8988T (cell line): ENCODE measurements at places on chromosomes 13 and 19.
A peak's percentile ranks its signal among the peaks of the same experiment; 100 is the strongest.

DNA sequence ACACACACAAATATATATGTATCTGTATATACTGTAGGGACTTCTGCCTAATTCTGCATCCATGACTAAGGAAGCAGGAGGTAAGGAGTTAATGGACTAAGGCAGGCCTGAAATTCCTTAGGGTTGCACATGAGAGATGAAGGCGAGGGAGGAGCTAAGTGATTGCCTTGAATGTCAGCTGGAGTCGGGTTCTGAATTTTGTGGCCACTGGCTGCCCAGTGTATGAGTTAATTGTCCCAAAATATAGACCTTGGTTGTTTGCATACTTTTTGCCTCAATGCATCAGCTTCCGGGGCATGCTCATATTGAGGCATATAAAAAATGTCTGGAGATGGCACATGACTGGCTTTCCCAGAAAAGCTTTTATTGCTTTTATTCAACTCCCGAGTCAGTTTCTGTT is 245.5 kb downstream of the TDRD3 start:
- no peak for DNase-seq

GRCh38 chr13:75541287-75541686 is 3.6 kb upstream of the COMMD6 start:
- no peak for DNase-seq

GRCh38 chr13:106145997-106146864 is 389.2 kb downstream of the EFNB2 start:
- no peak for DNase-seq

- no peak for DNase-seq
Measured at GRCh38 chr19:48859711-48860572, 8.5 kb downstream of the PLEKHA4 start.

DNA sequence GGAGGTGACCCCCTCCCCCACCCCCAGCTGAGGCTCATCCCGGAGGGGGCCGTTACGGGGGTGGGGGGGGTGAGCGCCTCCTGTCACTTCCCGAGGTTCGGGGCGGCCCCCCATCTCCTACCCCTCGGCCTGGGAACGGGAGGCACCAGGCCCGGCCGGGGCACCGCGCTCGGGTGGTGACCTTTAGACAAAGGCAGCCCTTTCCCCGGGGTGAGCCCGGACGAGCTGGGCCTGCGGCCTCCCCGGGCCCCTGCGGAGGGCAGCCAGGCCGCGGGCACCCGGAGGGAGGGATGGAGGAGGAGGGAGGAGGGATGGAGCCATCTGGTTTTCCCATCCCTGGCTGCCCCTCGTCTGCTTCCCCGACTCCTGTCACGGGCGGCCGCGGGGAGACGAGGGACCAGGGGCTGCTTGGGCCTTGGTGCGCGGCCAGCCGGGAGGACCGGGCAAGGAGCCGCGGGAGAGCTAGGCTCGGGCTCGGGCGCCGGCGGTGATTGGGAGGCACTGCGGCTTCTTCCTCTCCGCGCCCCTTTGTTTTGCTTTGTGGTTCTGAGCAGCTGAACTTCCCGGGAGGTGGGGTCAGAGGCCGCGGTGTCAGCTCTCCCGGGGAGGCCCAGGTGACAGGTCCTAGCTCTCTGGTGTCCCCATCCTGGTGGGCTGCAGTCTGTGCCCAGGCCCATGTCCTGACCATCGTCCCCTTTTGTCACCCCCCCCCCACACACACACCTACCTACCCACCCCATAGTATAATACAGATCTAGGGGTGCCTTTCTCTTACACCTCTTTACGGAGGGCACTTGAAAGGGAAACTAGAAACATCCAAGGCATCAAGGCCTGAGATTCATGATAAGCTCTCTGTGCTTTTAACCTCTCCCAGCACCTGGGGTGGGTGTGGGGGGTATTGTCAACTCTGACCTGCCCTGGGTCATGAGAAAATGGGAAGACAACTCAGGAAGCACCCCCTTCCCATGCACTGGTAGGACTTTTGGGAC is 1.3 kb downstream of the BICRA start:
- DNase-seq: no peak

DNA sequence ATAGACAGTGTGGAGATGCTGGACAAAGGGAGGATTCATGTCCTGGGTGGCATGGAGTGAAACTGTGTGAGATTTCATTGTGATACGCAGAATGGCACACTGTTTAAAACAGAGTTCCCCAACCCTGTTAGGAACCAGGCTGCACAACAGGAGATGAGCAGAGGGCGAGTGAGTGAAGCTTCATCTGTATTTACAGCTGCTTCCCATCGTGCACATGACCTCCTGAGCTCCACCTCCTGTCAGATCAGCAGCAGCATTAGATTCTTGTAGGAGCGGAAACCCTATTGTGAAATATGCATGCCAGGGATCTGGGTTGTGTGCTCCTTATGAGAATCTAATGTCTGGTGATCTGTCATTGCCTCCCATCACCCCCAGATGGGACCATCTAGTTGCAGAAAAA is 72.5 kb downstream of the RAP2A start:
- DNase-seq: no peak

DNA sequence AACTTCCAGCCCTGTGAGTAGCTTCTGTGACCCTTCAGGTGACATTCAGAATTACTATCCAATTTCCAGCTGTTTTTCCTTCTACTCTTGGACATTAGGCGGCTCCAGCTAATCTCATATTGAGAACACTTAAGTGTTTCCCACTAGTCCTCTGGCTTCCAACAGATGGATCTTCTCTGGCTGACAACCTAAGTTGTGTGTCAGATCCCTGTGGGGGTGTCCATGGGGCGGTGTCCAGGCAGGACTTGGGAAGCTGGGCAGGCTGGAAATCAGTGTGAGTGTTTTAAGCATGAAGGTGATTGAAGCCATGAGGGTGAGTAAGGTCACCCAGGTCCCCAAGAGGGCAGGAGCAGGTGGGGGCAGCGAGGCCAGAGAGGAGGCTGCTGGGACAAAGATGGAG is 10.1 kb downstream of the CNOT3 start:
- no peak for DNase-seq

DNA sequence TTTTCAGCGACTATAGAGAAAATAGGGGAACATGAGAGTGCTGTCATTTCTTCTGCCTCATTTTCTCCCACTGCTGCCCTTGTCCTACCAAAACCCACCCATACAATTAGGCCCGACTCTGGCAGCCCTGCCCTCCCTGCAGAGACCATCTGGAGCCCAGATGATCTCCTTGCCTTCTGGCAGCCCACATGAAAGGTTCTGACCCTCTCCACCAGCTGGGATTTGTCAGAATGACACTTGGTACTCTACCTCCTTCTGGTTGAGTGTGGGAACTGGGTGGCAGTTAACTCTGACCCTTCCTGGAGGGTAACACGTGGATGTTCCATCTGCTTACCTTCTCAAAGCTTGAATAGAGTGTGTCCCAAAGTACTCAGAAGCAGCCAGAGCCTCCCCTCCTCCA is 21.0 kb upstream of the SIAH3 start:
- no peak for DNase-seq

- DNase-seq: peak; percentile 72
Measured at GRCh38 chr19:38793177-38793576, 4.2 kb downstream of the LGALS7B start.

DNA sequence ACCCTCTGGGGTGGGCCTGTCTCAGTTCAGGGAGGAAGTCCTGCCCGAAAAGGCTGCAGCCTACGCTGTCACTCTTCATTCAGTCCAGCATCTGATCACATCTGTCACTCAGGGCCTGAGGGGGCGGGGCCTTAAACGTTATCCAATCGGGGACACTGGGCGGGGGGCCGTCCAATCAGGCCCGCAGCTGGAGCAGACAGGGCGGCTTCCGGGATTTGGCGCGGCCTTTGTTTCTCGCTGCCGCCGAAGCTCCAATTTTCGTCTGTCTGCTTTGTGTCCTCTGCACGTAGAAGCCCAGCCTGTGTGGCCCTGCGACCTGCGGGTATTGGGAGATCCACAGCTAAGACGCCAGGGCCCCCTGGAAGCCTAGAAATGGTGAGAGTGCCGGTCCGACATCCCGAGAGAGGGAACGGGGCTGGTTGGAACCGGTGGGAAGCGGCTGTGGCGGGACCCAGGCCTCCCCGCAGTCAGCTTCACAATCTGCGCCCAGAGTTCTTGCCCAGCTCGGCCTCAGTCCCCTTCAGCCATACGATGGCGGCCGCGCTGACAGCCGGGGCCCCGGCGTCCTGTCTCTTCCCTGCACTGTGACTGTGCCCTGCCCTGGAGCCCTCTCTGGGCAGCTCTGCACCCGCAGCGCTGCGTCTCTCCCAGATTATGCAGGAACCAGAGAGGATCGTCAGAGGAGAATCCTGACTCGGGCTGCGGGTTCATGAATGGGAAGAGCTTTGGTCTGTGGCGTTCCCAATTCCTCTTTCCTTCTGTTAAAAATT is at the start of gene ZNF730:
Gene ZNF730, plus strand, starts transcription at position 224 of the 770 bp plus-strand sequence. Its CDS starts 149 bp downstream, at position 373.
- no peak for DNase-seq

GRCh38 chr19:40035996-40036395 is 20.0 kb downstream of the ZNF780B start:
- no peak for DNase-seq

- DNase-seq: no peak
Measured at GRCh38 chr19:57720878-57721277, 6.5 kb downstream of the ZNF671 start.
